Left lung (tissue), 14 donors: ENCODE measurements at places on chromosomes 4 and X.

DNA sequence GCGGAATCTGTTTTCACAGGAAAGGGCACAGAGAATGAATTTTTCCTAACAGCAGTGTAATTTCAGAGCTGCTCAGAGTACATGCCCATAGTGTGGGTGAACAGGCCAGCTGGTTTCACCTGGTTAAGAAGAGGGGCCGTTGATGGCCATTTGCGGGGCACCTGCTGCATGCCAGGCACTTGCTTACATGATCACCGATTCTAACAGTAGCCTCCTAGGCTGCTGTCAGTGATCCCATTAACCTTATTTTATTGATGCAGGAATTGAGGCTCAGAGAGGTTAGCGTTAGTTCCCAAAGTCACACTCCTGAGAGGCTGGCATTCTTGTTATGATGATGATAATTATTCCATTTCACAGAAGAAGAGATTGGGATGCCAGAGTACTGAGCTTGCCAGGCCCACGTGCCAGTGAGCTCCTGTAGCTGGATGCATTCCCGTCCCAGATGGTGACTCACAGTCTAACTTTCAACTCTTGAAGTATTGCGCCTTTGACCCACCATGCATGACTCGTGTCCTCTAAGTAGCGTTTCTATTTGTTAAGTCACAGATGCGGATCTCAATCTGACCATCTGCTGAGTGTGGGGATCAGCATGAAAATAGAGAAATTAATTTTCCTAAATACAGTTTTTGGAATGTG is 76.5 kb downstream of the PSAPL1 start:
- peak; percentile 59 for DNase-seq
- no peaks in the 10 kb centered on the region for H3K36me3 ChIP-seq
- H3K27ac ChIP-seq: no peak overlapping the region
- H3K27me3 ChIP-seq: no peaks in the 10 kb centered on the region
- H3K4me1 ChIP-seq: no peaks in the 10 kb centered on the region
- H3K4me3 ChIP-seq: no peak overlapping the region

GRCh38 chr4:140255467-140255866 is 101.5 kb upstream of the MAML3 start:
- peaks cover 7% of the 10 kb centered on the region for H3K27me3 ChIP-seq
- H3K27ac ChIP-seq: no peak overlapping the region
- no peaks in the 10 kb centered on the region for H3K36me3 ChIP-seq

DNA sequence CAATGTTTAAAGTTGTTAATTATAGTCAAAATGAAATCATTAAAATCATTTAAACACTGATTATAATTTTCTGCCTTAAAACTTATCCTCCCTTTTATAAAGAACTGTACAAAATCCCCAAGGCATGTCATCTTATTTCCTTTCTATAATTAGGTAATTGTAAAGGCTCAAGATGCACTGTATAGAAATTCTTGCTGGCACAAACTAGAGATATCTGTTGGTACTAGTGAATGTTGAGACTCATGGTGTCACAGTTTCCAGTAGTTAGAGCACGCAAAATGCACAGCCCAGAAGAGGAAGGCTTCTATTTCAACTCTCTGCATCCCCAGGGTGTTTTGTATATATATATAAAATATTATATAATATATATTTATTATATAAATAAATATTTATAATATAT is 22.7 kb upstream of the PLA2G12A start:
- no peaks in the 10 kb centered on the region for H3K4me1 ChIP-seq
- no peak for DNase-seq
- H3K4me3 ChIP-seq: no peak overlapping the region
- no peaks in the 10 kb centered on the region for H3K27me3 ChIP-seq
- no peak overlapping the region for H3K27ac ChIP-seq
- no peaks in the 10 kb centered on the region for H3K36me3 ChIP-seq

GRCh38 chr4:68871809-68872642 is 56.2 kb downstream of the UGT2B10 start:
- no peak overlapping the region for H3K4me3 ChIP-seq
- peak; percentile 14 for DNase-seq
- H3K27me3 ChIP-seq: no peaks in the 10 kb centered on the region
- H3K4me1 ChIP-seq: peaks cover 5% of the 10 kb centered on the region
- no peak overlapping the region for H3K27ac ChIP-seq
- H3K36me3 ChIP-seq: no peaks in the 10 kb centered on the region

DNA sequence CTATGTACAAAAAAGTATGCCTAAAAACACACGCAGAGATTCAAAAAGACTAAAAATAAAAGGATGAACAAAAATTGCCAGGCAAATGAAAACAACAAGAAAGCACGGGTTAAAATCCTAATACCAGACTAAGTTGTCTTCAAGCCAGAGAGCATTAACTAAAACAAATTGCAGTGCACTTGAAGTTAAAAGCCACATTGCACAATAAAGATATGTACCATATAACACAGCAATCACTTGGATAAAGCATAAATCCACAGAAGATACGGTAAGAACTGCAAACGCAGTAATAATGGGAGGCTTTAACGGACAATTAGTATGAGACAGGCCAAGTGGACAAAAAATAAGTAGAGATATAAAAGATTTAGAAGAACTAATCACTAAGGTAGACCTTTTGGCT is 14.9 kb downstream of the CCDC158 start:
- H3K27ac ChIP-seq: no peak overlapping the region
- no peak for DNase-seq
- no peaks in the 10 kb centered on the region for H3K27me3 ChIP-seq

GRCh38 chr4:13601048-13601447 is 26.5 kb downstream of the BOD1L1 start:
- H3K27me3 ChIP-seq: no peaks in the 10 kb centered on the region
- H3K4me3 ChIP-seq: no peak overlapping the region
- no peak overlapping the region for H3K27ac ChIP-seq
- DNase-seq: no peak

DNA sequence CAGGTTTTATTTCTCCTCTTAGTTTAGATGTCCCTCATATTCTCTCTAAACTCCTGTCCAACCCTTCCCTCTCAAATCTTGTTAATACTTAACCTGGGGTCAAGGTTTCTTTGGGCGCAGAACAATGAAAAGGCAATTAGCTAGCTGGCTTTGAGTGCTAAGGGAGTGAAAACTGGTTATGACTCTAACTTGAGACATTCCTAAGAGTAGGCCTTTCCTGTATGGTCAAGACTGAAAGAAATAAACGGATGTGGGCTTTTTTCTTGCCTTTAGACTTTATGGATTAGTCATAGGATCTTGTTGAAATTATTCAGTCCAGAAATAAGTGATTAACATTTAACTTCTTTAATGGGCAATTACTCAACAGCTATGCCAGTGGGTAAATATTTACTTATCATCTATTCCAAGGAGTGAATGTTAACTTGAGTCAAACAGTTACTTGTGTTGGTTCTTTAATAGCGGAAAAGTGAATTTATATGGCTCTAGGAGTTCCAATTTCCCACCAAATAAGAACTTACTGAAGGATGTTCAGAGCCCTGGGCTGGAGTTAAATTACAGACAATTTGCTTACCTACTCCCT is 141.7 kb upstream of the SCML1 start:
- no peaks in the 10 kb centered on the region for H3K27me3 ChIP-seq
- H3K4me1 ChIP-seq: no peaks in the 10 kb centered on the region
- no peak overlapping the region for H3K4me3 ChIP-seq
